ENCODE measurements at places on chromosomes 7 and 10.
A peak's percentile ranks its signal among the peaks of the same experiment; 100 is the strongest.

DNA sequence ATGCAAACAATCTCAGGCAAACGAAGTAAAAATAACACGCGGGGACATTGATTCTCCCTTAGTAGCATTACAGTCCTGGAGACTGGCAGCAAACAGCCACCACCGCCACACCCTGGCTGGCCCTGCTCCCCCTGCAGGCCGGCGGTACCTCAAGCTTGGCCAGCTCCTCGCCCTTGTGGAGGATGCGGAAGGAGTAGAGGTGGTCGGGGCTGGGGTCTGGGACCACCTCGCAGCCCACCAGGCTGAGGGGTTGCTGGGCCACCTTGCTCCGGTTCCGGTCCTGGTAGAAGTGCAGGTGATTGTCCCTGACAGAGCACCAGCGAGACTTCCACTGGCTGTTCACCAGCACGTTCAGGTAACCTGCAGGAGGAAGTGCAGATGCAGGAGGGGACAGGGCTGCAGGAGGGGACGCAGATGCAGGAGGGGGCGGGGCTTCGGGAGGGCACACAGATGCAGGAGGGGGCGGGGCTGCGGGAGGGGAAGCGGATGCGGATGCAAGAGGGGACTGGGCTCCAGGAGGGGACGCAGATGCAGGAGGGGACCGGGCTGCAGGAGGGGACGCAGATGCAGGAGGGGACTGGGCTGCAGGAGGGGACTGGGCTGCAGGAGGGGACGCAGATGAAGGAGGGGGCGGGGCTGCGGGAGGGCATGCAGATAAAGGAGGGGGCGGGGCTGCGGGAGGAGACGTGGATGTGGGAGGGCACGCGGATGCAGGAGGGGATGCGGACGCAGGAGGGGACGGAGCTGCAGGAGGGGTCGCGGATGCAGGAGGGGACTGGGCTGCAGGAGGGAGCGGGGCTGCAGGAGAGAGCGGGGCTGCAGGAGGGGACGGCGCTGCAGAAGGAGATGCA, 65.7 kb downstream of the VWA2 start:
- no peak for DNase-seq

DNA sequence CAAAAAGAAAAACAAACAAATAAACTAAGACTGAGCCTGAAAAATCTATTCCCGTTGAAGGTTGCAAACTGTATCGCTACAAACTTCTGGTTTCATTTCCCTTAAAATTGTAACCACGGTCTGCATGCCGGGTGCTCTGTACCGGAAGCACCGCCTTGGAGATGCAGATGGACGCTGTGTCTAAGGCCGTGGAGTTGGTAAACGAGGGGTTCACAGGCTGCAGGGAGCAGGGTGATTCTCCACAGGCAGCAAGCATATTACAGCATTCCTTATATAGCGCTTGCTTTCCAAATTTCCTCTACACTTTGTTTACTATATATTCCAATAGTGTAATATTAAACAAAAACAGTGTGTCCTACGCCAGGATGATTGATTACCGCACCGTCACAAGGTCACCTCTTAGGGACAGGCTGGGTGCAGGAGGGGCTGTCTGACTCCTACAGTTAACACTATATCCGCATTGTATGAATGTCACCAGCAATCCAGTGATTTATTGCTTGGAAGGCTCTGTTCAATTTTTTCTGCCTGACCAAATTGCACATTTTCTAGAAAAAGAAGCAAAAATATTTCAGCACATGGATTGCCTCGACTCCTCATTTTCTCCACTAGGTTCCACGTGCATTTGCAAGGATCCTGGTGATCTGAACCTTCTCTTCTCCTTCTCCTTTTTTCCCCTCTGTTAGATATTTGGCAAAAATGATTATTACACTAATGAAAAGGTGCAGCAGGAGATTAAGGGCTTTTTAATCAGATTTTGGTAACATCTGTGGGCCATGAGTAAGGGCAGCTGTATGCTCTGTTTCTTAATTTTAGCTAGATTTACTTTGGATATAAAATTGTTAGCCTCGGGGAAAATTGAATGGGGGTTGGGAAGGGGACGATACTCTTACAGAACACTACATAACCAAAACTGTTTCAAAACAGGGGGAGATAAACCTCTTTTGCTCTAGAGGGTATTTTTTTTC, 325.8 kb upstream of the MGMT start:
- no peak for DNase-seq

GRCh38 chr7:153640586-153640985, 411.6 kb upstream of the DPP6 start:
- DNase-seq = no peak

- no peak for DNase-seq
These were observed 16.3 kb downstream of the VSTM4 start for GRCh38 chr10:49099046-49099445.

DNA sequence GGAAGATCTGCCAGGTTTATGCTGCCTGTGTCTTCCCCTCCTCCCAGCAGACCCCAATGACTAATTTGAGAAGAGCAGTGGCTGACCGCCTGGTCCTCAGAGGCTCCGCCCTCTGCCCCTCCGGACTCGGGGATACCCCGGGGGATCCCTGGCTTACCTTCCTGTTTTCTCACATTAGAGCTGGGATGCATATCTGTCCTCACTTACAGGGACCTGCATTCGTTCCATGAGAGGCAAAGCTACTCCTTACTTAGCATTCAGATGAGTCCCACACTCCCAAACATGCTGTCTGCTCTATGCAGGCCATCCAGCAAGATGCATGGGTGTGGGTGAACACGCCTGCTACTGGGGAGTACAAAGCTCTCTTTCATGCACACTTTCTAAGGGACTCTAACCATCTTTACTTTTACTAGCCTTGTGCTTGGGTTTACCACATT, 24.0 kb downstream of the VOPP1 start:
- no peak for DNase-seq

DNA sequence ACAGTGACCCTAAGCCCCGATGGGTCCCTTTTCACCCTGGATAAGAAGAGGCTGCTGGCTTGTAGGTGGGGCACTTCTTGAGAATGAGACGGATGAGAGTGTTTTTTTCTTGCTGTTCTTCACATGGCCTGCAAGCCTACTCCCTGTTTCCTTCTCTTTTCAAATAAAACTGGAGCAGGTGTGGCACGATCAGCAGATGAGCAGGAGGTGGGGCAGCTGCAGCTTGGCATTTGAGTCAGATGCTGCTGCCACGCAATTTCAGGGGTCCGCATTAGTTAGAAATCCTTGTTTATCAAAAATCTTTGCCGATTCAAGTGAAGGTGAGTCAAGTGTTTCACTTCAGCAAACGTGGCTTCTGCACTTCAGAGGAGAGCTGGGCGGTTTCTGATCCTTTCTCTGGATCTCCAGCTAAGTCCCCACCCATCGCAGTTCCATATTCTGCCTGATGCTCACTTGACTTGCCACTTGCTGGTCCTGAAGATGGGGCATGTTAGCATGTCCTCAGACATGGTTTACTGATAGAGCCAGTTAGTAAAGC, 20.8 kb downstream of the WDFY4 start:
- DNase-seq = no peak

DNA sequence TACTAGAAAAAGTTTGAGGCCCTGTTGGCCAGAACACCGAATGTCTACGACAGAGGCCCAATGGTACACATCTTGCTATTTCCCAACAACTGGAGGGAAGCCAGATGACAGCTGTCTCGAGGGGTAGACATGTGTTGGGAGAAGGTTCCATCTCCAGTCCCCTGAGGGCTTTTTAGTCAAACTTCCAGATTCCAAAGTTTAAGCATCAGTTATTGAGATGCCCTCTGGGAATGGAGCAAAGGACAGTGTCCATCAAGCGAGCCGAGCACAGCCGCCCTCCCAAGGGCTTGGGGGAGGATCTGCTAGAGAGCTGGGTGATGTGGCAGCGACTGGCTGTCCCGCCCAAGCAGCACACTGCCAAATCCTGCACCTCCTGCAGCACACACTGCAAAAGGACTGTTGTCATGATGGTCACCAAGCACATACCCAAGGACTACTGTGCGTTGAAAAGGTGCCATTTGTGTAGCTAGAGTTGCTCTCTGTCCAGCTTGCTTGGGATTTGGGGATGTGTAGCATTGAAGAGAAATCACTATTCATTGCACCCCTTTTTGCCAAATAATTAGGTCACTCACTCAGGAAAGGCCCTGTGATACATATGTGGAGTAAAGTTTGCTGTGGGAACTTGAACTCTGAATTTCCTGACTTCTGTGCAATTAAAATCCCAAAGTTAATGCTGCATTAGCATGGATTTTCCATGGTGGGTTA, 164.6 kb downstream of the TRIL start:
- DNase-seq = no peak

DNA sequence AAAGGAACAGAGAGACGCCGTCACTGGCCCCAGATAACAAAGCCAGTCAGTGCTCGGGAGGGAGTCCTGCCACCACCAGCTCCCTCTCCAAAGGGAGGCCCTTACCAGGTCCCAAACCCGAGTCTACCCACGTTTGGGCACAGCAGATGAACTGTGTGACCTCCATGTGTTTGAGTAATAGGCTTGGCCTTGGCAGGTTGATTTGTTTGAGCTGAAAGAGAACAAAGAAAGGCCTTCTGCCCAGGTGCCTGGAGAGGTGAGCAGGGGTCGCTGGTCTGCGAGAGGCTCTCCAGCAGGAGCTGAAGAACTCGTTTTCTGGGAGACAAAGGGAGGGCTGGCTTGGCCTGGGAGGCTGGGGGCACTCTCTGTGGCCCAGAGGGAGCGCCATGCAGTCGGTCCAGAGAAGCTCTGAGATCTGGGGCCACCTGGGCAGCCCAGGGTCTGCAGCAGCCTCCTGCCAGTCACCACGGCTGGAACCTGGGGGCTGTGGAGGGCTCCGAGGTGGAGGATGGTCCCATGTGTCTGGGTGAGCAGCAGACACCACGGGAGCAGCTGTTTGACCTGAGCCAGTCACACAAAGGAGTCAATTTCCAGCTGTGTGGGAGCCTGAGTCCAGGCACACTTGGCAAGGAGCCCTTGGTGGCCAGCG, 99.7 kb downstream of the PAXIP1 start:
- no peak for DNase-seq

GRCh38 chr10:58174831-58175230, 92.9 kb downstream of the IPMK start:
- no peak for DNase-seq

DNA sequence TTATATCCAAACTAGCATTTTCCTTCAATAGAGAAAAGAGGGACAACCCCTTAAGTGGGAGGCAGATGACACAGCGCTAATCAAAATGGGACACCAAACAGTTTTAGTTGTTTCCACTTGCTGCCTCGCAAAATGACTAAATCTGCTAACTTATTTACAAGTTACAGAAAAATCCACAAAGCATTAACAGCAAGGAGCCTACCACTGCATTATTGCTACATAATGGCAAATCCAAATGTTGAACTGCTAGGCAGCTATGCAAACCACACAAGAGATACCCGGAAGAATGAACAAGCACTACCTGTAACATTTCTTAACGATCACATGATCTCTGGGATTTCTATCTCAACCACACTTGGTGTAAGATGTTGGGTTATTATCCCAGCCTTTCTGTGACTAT, 96.7 kb downstream of the SFMBT2 start:
- no peak for DNase-seq

DNA sequence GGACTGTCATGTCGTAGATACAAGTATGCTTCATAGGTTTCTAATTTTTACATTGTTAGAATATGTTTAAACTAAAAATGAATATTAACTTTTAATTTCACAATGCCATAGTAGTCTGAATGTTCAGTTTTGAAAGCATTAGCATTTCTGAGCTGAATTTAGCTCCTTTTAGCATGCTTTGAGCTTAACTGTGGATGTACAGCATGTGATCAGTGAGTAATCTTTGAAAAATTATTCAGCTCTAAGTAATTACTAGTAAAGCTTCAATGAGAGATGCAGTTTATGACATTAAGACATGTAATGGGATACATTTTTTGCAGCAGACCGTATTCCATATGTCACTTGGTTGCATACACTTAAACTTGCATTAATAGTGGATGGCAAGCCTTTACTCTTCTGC, 114.1 kb upstream of the WNT16 start:
- peak; percentile 44 for DNase-seq

DNA sequence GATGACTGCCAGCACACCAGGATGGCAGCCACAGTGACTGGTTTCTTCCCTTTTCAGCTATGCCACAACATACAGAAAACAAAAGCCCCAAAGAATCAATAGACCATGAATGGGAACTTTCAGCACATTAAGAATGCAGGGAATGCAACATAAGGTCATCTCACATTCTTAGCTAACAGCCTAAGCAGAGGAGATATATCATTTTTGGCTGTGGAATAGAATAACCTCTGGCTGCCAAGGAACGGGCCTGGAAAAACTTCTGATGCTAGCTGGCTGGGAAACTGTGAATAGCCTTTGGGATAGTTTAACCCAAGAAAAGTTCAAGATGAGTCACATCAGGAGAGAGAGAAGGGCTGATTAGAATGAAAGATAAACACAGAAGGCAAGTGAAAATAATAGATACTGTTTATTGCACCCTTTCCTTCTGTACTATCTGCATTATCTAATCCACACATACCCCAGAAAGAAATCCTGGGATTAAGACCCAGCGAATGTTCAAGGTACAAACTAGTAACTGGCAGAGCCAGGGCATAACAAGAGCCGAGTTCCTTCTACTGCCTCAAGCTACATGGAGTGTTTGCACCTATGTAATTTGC, 169.2 kb downstream of the SEMA3A start:
- peak; percentile 88 for DNase-seq

- no peak for DNase-seq
These were observed 9.0 kb upstream of the GPR141 start for GRCh38 chr7:37674531-37674930.

DNA sequence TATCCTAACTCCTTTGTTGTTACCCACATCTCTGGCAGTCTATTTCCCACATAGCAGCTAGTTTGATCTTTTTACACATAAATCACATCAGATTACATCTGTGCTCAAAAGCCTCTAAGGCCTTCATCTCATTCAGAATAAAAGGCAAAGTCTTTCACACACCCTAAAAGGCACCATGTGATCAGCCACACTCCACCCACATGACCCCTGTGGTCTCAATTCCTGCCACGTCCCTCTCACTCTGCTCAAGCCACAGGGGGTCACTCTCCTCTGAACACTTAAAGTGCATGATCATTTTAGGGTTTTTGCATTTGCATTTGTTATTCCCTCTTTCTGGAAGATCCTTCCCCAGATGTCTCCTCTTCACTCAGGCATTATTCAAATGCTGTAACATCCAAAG, 30.8 kb downstream of the ELAPOR2 start:
- peak; percentile 3 for DNase-seq

- no peak for DNase-seq
These were observed 20.9 kb upstream of the MGMT start for GRCh38 chr10:129446183-129446581.

DNA sequence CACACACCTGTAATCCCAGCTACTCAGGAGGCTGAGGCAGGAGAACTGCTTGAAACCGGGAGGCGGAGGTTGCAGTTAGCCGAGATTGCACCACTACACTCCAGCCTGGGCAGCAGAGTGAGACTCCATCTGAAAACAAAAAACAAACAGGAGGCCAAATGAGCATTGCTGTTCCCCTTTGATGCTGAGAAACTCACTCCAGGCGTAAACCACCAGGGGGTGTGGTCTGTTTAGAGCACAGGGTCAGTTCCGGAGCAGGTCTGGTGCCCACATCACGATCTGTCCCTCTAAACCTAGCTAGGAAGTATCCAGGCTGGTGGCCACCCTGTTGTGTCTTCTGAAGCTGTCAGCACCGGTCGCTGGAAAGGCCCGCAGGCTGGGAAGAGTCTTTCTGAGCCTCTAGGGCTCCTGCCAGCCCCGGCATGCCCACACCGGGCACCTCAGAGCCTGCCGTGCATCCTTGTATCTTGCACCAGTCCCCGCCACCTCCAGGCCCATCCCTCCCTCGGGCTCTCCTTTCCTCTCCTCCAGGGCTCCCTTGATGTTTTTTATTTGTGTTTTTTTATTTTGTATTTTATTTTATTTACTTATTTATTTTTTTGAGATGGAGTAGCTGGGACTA, 66.3 kb upstream of the SH2B2 start:
- peak; percentile 11 for DNase-seq

Data from choroid plexus epithelial cell (primary cell).